Caco-2 (cell line): ENCODE measurements at places on chromosomes 7 and 10.
A peak's percentile ranks its signal among the peaks of the same experiment; 100 is the strongest.

GRCh38 chr10:8059191-8059936 lies 4.9 kb downstream of the GATA3 start:
- DNase-seq = no peak

GRCh38 chr7:7746458-7746857 lies 28.1 kb upstream of the RPA3 start:
- no peak for DNase-seq

DNA sequence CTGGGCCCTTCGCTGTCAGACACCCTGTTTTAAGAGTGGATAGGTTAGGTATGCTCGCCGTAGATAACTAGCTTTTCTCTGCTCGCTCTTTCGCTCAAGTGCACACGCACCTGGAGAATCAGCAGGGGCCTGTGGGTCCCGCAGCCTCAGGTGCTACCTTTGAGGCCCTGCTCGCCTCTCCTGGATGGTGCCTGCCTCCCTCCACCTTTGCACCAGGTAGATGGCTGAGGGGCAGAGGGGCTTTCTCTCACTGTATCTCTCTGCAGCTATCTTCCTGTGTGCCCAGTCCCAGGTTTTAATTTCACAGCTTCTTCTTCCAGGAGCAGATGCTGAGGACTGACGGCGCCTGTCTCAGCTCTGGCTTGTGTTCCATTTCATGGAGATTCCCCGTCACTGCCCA lies 227.9 kb downstream of the TCF7L2 start:
- no peak for DNase-seq

DNA sequence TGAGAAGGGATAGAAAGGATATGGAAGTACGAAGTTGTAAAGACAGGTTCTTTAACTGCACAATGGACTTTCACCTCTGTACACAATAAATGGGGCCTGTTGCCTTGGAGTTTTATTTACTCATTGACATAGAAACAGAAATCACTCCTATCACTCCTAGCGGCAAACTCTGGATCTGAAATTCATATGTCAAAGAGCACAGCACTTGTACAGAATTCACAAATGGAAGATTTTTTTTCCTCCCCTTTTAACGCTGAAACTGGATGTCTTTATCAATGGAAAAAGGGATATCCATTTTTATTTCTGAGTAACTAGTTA lies 18.2 kb downstream of the NT5C3A start:
- DNase-seq = peak; percentile 41

GRCh38 chr10:118764195-118764594 lies 9.4 kb upstream of the CACUL1 start:
- DNase-seq = no peak
